ENCODE measurements at places on chromosomes 5 and 9.

DNA sequence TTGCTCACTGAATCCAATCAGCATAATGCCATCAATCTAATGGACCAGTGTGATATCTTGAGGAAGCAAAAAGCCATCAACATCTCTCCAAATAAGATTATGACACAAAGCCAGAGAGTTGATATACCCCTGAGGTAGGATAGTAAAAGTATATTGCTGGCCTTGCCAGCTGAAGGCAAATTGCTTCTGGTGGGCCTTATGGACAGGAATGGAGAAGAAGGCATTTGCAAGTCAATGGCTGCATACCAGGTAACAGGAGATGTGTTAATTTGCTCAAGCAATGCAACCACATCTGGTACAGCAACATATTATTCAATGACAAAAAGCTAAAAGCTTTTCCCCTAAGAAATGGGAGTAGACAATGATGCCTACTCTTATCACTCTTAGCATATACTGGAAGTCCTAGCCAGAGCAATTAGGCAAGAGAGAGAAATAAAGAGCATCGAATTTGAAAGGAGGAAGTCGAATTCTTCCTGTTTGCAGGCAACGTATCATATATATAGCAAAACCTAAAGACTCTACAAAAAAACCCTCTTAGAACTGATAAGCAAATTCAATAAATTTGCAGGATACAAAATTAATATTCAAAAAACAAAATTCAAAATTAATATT is 216.1 kb upstream of the RASA1 start:
- DNase-seq = no peak

GRCh38 chr9:86328156-86328555 is 26.1 kb downstream of the TUT7 start:
- no peak for DNase-seq

DNA sequence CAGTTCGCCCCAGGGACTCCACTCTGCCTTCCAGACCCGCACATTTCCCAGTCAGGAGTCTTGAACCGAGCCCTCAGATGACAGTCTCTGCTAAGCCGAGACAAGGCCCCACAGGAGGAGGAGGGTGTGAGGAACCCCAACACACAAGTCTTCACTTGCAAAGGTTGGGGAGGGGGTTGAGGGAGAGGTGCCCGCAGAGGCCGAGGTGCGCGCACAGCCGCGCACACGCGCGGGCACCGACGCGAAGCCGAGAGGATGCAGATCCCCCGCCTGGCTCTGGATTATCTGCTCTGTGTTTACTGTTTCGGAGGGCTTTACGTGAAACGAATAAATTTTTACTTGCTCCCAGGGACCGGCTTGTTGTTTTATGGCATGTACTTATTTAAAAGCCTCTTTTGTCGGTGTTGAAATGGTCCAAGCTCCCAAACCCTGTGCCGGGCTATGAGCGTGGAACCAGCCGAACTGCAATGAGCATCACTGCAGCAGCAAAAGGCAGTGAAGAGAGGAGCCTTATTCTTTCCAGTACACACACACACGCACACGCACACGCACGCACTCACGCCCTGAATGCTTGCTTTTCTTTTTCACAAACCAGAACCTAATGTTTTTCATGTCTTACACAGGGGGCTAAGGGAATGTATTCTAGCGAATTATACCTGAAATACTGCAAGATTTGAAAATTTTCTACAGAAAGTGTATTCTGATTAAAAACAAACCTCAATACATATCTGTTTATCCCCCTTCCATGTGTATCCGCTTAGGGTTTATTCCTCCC is 297.7 kb downstream of the PARP8 start:
- DNase-seq = no peak

DNA sequence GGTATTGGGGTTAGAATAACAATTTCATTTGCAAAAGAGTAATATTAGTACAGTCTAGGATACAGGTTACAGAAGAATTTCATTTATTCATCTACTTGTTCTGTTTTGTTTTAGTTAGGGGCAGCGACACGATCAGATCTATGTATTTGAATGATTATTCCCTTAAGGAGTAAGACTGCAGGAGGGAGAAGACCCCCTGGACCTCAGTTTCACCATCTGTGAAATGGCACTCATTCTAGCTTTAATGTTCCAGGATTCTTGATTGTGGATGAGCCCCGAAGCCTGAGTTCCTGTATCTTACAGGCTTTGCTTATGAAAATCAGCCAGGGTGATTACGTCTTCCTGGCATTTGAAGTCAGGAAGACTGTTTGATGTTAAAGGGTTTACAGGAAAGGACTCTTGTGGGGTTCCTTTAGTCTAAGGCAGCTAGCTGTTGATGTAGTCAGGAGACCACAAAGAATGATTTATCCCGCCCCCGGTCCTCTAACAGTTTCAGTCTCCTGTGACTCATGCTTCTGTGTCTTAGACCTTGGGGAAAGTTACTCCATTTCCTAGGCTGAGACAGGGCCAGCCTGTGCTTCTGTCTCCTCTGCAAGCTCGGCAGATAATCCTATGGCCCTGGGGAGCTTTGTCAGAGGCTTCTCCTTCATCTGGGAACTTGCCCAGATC is 11.5 kb downstream of the SMIM3 start:
- DNase-seq = no peak

DNA sequence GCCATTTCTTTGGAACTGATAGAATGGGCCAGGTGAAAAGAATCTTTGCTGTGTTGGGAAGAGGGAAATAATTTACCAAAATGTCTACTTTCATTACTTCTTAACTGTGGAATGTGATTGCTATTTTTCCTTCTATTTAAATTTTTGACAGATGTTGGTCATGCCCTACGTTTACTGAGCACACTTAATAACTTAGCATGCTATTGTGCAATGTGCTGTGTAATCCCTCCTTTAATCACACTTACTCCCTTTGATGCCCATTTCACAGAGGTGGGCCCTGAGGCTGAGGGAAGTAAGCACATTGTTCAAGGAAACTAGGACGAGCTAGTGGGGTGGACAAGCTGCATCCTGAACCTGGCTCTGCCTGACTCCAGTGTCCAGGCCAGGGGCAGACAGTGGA is 47.8 kb upstream of the INSYN2B start:
- no peak for DNase-seq

DNA sequence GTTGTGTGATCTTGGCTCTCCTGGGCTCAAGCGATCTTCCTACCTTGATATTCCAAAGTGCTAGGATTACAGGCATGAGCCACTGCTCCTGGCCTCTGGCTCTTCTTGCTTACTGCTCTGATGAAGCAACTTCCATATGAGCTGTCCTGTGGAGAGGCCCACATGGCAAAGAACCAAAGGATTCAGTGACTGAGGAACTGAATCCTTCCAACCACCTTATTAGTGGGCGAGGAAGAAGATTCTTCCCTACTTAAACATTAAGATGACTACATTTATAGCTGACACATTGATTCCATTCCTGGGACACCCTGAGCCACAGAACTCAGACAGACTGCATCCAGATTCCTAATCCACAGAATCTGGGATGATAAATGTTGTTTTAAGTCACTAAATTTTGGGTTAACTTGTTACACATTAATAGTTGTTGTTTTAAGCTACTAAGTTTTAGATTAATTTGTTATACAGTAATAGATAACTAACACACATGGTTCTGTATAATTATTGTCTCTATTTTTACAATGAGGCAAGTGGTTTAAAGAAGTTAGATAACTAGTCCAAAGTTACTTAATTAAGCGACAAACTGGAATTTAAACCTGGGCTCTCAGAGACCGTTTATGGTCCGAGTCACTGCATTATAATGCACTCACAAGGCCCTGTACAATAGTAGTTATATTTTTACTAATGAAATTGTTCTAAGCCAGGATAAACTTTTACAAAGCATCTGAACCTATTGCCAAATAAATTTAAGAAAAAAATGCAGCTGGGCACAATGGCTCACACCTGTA is 16.7 kb upstream of the SLCO4C1 start:
- DNase-seq = no peak

DNA sequence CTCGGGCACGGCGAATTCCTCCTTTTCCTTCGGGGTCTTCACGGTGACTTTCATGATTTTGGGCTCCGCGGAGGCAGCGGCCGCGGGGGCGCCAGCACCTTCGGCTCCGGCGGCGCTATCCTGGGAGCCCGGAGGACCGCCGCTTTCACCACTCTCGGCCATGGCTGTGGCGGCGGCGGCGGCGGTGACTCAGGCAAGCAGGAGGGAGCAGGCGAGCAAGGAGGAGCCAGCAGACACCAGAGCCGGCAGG is 315 bp downstream of the UBQLN1 start:
- DNase-seq = no peak

DNA sequence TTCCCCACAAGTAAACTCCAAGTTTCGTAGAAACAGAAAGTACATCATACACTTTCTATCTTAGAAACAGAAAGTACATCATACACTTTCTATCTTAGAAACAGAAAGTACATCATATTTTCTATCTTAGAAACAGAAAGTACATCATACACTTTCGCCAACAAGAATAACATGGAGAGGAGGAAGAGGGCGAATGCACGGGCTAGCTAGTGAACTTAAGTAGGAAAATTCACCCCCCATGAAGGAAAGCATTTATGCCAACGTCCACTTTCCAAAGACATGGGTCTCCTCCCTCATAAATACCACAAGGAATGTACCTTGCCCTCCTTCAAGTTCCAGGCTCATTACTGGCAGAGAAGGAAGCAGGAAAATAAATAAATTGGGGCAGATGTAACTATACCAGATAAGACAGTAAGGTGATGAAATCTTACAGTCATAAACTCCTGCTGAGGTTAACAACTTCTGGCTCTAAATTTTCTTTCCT is 64.7 kb downstream of the FRMD3 start:
- DNase-seq = no peak

DNA sequence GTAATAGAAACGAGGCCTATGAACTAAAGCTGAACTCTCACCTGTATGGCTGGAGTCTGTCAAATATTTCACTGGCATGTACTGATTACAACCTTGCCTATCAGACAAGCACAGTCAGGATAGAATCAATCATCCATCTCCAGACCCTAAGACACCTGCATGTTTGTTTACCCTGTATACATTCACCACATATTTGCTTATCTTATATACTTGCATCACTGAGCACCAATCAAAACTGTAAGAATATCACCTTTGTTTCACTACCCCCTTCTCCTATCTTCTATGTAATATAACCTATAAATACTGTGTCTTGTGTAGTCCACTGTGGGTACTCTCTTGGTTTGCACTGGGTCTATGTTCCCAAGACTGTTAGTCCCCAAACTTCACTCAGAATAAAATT is 1085.7 kb downstream of the TAF11L14 start:
- DNase-seq = no peak

DNA sequence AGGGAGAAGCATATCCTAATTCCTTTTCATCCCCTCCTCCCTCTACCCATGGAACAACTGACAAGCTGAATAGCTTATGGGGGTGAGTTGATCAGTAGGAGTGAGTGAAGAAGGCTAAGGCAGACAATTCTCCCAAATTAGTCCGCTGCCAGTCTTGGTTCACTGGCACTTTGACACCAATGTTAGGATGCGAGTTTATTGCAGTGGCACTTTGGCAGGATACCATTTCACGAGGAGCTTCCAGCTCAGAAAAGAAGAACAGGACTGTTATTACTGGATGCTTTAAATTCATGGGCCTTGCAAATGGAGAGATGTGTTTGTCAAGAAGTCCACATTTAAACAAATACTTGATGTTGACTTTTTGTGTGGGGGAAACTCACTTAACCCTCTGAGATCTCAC is 427.6 kb downstream of the NR2F1-AS1 start:
- DNase-seq = no peak

DNA sequence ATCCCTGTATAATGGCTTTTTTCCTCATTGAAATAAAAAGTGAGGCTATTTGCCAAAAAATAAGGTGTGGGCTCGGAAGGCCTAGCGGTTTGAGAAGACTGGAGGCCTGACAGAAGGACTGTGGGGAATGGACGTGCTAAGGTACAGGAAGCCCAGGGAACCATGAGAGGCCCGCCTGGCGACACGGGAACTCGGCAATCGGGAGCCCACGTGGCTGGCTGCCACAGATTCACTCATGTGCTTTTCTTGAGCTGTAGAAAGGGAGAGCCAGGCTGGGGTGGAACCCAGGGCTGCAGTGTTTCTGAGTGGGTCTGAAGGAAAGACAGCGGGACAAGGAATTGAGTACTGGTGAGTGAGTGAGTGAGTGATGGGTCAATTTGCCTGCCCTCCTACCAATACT is 11.9 kb upstream of the DDX41 start:
- DNase-seq = no peak

GRCh38 chr9:107675351-107676259 is 186.0 kb upstream of the KLF4 start:
- no peak for DNase-seq

GRCh38 chr5:77774981-77775789 is 954 bp downstream of the TBCA start:
- peak; percentile 18 for DNase-seq

GRCh38 chr5:133274597-133274935 is 222.8 kb downstream of the HSPA4 start:
- DNase-seq = no peak

- DNase-seq = no peak
Measured at GRCh38 chr9:83081846-83082245, 18.9 kb upstream of the RASEF start.
